Fibroblast of skin of abdomen (primary cell): ENCODE measurements at places on chromosomes 4 and X.

DNA sequence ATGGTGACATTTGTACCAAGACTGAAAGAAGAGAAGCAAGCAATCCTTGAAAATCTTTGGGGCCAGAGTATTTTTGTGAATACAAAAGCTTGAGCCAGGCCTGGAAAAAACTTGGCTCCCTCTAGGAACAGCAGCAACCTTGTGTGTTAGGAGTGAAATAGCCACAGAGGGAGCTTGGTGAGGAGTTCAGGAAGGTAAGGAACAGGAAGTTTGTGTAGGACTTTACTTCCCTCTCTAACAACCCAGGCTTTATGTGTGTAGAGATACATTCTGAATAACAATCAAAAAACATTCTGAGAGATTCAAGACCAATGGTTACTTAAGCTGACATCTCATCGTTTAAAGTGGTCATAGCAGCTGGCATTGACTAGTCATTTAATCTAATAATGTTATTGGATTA lies 668.5 kb downstream of the PCDH18 start:
- peak; percentile 2 for DNase-seq

DNA sequence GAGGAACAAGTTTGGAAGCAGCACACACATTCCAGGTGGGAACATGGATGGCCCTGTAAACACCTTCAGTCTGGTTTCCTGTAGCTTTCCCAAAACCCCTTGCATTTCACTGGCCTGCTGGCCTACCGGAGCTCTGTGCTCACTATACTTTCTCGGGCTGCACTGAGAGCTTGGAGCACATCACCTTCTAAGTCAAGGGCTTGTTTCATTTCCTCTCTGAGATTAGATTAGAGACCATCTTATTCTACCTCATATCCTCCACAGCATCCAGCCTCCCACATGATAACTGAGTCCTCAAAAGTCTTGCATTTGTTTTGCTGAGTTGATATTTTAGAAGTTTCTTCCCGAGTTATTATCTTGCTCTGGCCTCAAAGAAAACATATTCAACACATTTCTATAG lies 147.7 kb downstream of the RASL11B start:
- DNase-seq = no peak

GRCh38 chrX:154548028-154548316 lies 552 bp downstream of the IKBKG start:
- no peak for DNase-seq

DNA sequence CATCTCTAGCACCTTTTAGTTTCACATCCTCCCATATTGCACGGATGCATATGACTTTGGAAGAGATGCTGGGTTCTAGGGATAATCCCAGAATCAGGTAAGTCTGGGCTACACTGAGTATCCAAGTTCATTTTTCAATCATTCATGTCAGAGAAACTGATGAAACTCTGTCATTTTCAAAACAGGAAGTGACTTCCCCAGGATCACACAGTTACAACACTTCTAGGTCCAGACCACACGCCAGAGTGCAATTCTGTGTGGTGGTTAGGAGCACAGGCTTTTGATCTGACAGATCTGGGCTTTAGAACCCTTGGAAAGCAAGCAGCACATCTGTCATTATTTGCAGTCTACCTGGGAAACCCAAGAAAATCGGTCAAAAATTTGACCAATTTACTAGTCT lies 52.1 kb upstream of the CDKN2AIP start:
- no peak for DNase-seq

DNA sequence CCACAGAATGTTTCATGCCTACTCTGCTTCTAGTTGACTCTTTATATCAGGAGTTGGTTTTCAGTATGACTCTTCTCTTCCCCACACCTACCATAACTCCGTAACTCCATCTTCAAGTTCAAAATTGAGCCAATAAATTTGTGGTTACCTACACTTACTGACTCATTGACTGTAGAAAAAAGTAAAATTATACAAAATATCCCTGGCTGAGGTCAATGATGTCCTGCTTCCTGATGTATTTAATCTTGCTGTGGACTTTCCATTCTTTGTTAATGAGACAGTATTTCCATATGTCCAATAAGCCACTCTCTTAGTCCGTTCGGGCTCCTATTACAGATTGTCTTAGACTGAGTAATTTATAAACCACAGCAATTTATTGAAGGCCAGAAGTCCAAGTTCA lies 9.9 kb upstream of the NLGN4X start:
- peak; percentile 30 for DNase-seq

DNA sequence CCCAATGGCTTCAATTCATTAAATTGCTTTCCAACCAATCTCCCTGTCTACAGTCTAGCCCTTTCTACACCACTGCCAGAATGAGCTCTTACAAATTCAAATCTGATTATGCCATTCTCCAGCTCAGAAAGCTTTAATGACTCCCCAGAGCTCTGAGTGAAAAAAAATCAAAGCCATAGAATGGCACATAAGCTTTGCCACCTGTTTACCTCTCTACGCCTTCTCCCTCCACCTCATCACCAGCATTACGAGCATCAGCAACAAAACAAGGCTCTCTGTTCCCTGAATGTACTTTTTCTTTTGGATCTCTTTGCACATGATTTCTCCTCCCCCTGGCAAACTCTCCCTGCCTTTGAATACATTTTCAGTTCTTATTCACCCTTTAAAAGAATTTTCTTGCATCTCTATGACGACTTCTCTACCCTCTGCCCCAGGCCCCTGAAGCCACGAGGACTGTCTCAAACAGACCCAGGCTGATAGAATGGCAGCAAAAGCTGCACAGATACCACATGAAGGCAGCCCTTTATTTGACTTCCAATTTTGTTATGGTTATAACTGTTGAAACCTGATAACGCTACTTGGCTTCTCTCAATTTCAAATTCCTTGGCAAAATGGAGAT lies 516.0 kb downstream of the PCDH7 start:
- no peak for DNase-seq

GRCh38 chrX:123408821-123409737 lies 225.0 kb downstream of the GRIA3 start:
- DNase-seq = peak; percentile 84

DNA sequence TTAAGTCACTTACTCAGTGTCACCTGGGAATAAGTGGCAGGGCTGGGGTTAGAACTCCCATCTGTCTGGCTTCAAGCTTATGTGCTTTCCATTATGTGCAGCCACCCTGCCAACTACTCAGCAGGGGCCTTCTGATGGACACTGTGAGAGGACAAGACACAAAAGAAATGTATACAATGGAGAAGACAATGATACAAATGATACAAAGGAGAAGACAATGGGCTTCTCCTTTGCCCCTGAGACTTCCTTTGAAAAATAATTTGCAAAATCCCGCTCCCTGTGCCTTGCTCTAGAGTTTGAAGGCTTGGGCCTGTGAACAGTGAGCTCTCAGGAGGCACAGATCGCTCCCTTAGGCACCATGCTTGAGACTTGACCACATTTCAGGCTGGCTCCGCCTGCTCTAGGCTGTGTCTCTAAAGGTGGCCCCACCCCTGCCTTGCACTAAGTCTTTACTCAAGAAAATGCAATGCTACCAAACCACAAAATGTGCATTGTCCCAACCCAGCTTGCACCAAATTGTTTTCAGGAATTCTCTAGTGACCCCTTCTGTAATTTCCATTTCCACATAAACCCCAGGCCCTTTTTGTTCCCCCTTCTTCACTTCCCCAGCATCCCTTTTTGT lies 27.1 kb upstream of the STX18 start:
- DNase-seq = peak; percentile 46

DNA sequence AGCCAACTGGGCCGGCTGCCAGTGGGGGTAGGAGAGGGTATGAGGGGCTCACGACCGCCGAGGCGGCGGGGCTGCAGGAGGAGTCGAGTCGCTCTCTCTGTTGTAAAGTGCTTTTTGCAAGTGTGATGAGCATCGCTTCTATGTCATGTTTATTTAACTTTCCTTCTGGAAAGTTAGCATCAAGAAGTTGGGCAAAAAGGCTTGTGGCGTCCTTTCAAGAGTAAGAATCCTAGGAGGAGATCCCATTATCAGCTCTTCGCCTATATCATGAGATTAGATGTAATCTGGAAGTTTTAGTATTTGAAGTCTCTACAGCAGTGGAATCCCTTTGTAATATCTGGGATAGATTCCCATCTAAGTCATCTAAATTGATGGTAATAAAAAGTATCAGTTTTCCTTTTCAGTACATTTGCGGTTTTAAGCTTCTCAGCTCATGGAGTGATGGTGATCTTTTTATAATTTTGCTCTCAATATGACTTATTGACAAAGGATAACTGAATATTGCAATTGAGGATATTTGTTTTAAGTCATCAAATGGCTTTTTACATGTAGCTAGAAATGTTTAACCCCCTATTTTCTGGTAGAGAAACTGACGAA lies 1.7 kb downstream of the GALNT7 start:
- DNase-seq = no peak

- peak; percentile 50 for DNase-seq
Measured at GRCh38 chr4:38323141-38323641, 340.8 kb upstream of the KLF3 start.

GRCh38 chr4:55926610-55927009 lies 22.1 kb upstream of the CEP135 start:
- no peak for DNase-seq

- peak; percentile 28 for DNase-seq
Measured at GRCh38 chrX:22164770-22165388, 107.8 kb upstream of the CBLL2 start.

DNA sequence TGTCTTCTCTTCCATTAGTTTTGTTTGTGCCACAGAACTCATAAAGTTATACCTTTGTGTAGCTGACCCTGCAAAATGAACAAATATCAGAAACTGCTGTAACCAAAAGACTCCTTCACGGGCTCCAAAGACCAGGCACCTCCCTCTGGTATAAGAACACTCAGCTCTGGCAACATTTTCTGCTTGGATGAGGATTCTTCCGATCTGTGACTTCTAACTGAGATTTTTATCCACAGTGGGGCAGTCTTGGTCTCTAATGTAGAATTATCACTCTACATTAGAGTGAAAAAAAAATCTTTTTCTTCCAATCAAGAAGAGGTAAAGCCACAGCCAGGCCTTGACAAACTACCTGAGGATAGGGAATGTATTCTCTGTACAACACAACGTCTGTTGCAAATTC lies 38.5 kb upstream of the PRSS48 start:
- peak; percentile 17 for DNase-seq

DNA sequence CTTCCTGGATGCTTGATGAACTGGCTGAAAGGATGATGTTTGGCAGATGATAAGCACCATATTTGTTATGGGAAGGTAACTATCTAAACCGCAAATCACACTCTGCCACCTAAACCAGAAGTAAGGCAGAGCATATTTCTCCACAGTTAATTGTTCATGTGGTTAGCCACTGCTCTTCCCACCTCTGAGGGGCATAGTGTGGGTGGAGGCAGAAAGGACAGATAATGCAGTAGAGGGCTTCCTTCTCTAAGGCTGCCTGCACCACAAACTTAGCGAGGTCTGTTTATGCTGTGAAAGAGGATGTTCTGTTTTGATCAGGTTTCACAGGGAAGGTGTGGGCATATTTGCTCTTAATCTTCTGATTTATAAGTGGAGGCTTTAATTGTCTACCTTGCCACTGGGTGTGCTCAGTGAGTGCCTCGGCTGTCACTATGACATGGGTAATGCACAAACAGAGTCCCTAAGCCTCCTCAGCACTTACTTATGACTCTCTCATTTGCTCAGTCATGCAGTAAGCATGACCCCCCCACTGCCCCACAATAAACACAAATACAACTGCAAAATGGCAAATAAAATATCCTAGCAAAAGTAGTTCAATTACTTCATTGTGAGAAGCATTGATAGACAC lies 401.0 kb downstream of the TMA16 start:
- DNase-seq = no peak

- DNase-seq = no peak
Measured at GRCh38 chr4:75895744-75896314, 6.4 kb downstream of the PPEF2 start.

- DNase-seq = peak; percentile 15
Measured at GRCh38 chr4:110196871-110197528, 1.4 kb downstream of the ELOVL6 start.

DNA sequence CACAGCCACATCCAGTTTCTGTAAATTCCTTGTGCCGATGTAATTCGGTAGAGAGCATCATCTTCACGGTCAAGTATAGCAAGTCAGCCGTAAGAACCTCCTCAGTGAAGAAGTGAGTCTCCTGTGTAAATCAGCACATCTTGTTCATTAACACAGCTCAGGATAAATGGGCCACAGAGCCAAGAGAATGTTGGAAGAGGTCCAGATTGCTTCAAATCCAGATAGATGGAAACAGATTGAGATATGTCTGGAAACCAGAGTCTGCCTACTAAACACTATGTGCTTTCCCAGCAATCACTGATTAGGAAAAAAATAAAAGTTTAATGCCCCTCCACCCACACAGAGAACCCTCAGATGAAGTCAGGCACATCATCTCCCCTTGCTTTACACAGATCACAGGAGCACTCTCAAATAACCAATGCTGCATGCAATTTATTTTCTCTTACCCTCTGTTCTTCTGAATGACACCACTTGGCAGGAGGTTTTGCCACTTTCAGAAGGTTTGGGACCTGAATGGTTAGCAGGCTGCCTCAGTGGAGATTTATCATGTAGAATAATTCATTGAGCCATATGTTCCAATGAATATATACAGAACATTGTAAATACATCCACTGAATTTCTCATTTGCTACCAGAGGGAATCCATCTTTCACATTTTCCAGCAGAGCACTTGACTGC lies 357.7 kb downstream of the C4orf33 start:
- DNase-seq = no peak

DNA sequence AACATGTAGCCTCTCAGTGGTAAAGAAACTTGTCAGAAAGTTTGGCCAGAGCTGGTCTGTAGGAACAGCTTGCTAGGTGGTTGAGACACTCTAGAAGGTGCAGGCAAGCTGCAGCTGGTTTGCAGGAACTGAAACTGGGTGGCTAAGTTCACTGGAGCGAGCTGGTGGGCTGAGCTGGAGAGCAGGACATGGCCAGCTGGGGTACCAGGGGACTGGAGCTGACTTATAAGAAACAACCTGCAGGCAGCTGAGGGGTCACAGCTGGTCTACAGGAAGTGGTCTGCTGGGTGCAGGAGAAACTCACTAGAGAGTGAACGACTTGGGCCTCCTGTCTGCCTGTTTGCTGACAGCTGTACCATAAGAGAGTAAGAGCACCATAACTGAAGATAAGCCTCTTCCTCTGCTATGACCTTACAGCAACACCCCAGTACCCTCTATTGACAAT lies 157.1 kb upstream of the LNX1 start:
- no peak for DNase-seq

DNA sequence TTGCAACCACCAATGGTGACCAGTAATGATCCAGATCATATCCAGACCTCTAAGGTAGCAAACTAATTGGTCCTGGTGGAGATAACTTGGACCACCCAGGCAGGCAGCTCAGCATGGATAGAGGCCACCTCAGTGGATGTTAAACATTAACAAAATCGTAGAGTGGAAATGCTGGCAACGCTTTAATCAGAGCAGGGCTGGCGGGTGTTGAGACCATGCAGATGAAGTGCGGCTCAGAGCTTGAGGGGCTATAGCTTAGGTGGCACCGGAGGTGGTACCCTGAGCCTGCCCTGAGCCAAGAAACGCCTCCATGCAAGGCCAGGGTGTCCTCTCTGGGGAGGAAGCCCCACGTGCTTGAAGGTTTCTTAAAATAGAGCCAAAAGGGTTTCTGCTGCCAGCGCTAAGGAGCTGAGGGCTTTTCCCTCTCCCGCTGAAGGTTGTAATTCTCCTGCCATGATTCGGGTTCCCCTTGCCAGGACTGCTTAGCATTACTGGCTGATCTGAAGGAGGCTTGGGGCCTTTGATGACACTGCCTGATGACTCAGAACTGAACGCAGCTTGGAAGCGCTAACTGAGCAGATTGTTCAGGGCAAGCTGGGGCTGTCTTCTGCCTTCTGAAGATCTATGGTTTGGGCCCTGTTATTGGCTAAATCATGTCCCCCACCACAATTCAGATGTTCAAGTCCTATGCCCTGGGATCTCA lies 177.8 kb upstream of the ATP6AP2 start:
- DNase-seq = peak; percentile 67
